HFFc6 (cell line): ENCODE measurements at places on chromosomes 1 and 21. TPM values are rescaled to one million over a fixed set of nuclear protein-coding genes. Genes with fewer than 3 reads are reported as not detected.

DNA sequence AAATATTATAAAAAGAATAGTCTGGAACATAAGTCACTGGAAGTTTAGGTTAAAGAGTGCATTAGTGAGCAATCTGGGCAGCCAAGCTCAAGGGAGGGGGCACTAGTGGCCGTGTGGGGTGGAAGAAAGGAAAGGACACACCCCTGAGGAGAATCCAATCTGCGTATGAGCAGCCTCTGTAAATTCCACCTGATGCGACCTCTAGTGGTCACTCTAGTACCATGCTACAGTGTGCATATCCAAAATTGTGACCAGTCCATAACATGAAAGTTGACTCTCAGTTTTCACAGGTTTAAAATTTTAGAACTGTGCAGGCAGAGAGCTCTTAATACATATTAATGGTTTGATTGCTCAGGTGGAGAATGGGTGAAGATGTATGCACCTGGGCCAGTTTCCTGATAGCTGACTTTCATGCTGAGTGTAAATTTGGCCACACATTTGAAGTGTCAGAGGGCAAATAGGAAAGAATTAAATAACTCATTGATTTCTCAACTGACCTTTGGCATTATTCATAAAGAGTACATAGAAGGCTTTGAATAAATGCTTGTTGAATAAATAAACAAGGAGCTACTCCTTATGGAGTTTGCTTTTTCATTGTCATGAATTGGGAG, 105.9 kb upstream of the C21orf91 start:
- no peak overlapping the region for H3K4me3 ChIP-seq
- peaks cover 11% of the 10 kb centered on the region for H3K27me3 ChIP-seq
- DNase-seq: peak; percentile 59
- H3K36me3 ChIP-seq: 0 out of 2 replicates have a peak, but pooled peaks cover 2% of the 10 kb centered on the region
- no peak overlapping the region for H3K27ac ChIP-seq
- H3K4me1 ChIP-seq: peaks cover 11% of the 10 kb centered on the region

DNA sequence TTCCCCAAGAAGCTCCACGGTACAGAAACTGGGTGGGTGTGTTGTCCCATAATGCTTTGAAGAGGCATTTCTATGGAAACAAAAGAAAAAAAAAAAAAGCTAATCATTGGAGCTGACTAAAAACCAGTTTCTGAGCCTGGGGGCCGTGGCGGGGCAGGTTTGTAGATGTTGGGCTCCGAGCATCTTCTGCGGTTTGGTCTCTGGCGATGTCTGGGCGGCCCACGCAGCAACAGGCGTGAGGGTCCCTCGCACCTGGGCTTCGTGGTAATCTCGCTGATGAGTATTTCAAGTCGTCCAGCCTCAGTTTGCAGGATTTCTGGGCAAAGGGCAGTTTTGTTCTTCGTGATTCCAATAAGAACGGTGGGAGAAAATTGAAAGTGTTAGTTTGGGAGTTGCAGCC, 6.8 kb downstream of the TP73 start:
- H3K4me3 ChIP-seq: no peak overlapping the region
- no peak for DNase-seq
- peaks cover 45% of the 10 kb centered on the region for H3K27me3 ChIP-seq
- no peaks in the 10 kb centered on the region for H3K36me3 ChIP-seq
- no peak overlapping the region for H3K27ac ChIP-seq

GRCh38 chr1:33137800-33138199, 44.0 kb downstream of the TRIM62 start:
- H3K4me3 ChIP-seq: no peak overlapping the region
- no peaks in the 10 kb centered on the region for H3K36me3 ChIP-seq
- no peak for DNase-seq
- H3K27ac ChIP-seq: no peak overlapping the region
- H3K4me1 ChIP-seq: peaks cover 12% of the 10 kb centered on the region
- H3K27me3 ChIP-seq: peaks cover 4% of the 10 kb centered on the region

- H3K36me3 ChIP-seq: no peaks in the 10 kb centered on the region
- H3K4me3 ChIP-seq: no peak overlapping the region
Measured at GRCh38 chr1:150234566-150235293, 1.2 kb downstream of the ANP32E start.

DNA sequence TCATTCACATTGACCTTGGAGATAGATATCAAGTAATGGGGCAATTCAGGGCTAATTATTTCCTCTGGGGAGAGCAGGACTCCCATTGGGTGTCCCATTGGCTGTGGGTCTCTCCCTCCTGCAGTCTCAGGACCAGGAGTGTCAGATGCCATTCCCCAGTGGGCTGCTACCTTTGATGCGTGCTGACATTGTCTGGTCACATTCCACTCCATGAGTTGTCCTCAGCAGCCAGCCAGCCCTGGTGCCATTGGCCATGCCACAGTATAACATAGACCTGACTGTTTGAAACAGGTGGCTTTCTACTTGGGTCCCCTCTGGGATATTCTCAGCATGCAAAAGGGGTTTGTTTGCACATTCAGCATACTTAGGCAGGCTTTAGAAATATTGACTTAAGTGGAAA, 118.5 kb downstream of the MRPS6 start:
- no peaks in the 10 kb centered on the region for H3K4me1 ChIP-seq
- H3K4me3 ChIP-seq: no peak overlapping the region
- H3K27me3 ChIP-seq: peaks cover 2% of the 10 kb centered on the region
- DNase-seq: no peak
- H3K36me3 ChIP-seq: peaks cover 17% of the 10 kb centered on the region; the same call in 1 of the 2 replicates

DNA sequence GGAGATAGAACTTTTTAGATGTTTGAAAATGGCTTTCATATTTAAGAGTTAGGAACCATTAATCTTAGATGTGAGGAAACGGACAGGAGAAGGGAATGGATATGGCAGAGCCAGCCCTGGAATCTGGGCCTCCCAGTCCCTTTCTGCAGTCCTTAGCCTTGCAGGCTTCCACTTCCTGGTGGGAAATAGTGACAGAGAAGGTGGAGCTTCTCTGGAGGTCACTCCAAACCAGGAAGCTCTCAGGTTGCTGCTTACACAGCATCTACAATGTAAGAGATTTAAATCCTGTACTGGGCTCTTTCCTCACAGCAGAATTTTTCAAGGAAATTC, 2.5 kb downstream of the S100A11 start:
- peaks cover 2% of the 10 kb centered on the region; the same call in 1 of the 2 replicates for H3K27me3 ChIP-seq
- peak overlapping the region; percentile 98; the same call in 1 of the 2 replicates for H3K27ac ChIP-seq
- no peak for DNase-seq
- H3K4me3 ChIP-seq: peak overlapping the region; percentile 96
- peaks cover 37% of the 10 kb centered on the region for H3K4me1 ChIP-seq

PRR9 gene
- total RNA-seq: not detected in 3 replicates
